Fibroblast of skin of scalp (primary cell): ENCODE measurements at places on chromosomes 11 and 22.

GRCh38 chr22:25085930-25086901, 113.4 kb upstream of the CRYBB3 start:
- DNase-seq: peak; percentile 10

DNA sequence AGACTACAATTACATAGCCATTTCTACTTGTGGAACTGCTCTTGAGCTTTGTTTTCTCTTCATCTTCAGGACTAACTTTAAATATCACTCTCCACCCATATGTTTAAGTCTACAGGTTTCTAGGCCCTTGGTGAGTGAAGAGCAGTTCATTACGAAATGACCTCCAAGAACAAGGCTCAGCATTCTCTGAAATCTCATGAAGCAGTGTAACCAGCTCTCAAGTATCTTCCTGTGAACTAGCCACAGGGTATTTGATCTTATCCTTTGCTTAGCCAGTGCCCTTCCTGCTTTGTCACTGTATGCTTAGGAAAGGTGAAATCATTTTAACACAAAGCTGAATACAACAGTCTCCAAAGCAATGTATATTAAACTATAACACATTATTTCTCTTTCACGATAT, 20.4 kb upstream of the LYVE1 start:
- DNase-seq: no peak

- peak; percentile 75 for DNase-seq
Measured at GRCh38 chr11:70127653-70128434, 49.7 kb downstream of the ANO1 start.

- no peak for DNase-seq
Measured at GRCh38 chr11:8503910-8504364, 90.1 kb downstream of the STK33 start.

DNA sequence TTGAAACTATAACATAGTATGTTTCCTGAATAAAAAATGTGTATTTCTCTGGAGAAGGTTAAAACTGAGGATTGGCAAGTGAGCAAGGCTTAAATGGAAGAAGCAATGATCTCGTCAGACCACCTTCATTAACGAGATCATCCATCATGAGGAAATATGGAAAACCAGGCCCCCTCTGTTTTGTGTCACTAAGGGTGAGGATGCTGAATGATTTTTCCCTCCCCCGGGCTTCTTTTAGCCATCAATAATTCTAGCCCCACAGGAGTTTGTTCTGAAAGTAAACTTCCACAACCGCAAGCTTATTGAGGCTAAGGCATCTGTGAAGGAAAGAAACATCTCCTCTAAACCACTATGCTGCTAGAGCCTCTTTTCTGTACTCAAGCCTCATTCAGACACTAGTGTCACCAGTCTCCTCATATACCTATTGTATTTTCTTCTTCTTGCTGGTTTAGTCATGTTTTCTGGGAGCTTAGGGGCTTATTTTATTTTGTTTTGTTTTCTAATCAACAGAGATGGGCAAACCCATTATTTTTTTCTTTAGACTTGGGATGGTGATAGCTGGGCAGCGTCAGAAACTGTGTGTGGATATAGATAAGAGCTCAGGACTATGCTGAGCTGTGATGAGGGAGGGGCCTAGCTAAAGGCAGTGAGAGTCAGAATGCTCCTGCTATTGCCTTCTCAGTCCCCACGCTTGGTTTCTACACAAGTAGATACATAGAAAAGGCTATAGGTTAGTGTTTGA, 5.8 kb upstream of the HBE1 start:
- no peak for DNase-seq
